ENCODE measurements at places on chromosomes 6 and 20. TPM values are rescaled to one million over a fixed set of nuclear protein-coding genes. Genes with fewer than 3 reads are reported as not detected.

ARHGAP40 gene
- not detected for polyA plus RNA-seq

ARMC2 gene
- polyA plus RNA-seq, result 4.9 TPM

BTN3A1 gene
- polyA plus RNA-seq, result 5.2 TPM

OR2J3 gene
- polyA plus RNA-seq, result not detected

COL20A1 gene
- not detected for polyA plus RNA-seq

Data from heart left ventricle (tissue), 16 donors.